ENCODE measurements at places on chromosomes 3 and 15.

- no peak for DNase-seq
These were observed 78.8 kb downstream of the ATP2B2 start for GRCh38 chr3:10426346-10427220.

- DNase-seq = no peak
These were observed 89.0 kb downstream of the CHSY1 start for GRCh38 chr15:101162701-101163483.

- no peak for DNase-seq
These were observed 64.3 kb downstream of the TSC22D2 start for GRCh38 chr3:150472421-150472820.

GRCh38 chr3:61181874-61182273, 69.4 kb downstream of the FHIT start:
- DNase-seq = no peak

- DNase-seq = no peak
These were observed 1242.2 kb downstream of the OTOL1 start for GRCh38 chr3:162738784-162739183.
